ENCODE measurements at places on chromosomes 2 and 18.

GRCh38 chr2:136741471-136741870, 23.9 kb upstream of the THSD7B start:
- DNase-seq = no peak

DNA sequence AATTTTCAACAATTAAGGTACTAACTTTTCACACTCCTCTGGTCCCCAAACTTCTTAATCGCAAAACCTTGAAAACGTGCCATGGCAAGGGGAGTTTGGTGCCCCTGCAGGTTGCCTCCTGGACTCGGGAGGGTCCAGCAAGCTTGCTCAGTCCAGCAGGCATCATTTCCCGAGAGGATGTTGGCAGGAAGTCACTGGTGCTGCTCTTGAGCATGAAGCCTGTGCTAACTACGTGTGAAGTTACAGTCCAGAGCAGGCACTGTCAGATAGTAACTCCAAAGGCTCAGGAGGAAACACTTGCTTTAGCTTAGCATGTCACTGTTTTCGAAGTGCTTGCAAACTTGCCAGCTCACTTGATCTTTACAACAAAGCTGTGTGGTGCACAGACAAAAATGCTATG, 215.4 kb downstream of the MYCN start:
- no peak for DNase-seq

- no peak for DNase-seq
Observed at GRCh38 chr18:45876161-45876560, 50.7 kb downstream of the SIGLEC15 start.

- no peak for DNase-seq
Observed at GRCh38 chr2:106127282-106127771, 66.8 kb downstream of the UXS1 start.

DNA sequence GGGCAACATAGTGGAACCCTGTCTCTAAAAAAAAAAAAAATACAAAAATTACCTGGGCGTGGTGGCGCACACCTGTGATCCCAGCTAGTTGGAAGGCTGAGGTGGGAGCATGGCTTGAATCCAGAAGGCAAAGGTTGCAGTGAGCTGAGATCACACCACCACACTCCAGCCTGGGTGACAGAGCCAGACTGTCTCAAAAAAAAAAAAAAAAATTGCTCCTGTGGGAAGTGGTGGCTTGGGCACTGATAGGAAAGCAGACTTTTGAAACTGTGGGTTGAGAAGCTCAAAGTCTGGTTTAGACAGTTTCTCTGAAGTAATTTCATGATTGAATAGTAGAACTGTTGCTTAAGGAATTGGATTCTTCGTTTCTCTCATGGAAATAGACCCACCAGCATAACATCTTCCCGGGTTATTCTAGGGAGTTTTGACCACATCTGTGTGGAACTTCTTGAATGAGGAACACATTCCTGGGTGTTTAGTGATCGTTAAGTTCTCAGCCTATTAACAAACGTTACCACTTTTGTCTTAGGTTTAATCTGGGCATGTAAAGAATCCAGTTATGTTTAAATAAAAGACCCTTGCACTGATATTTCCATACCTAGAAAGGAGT, 33.5 kb downstream of the GRHL1 start:
- DNase-seq = no peak

DNA sequence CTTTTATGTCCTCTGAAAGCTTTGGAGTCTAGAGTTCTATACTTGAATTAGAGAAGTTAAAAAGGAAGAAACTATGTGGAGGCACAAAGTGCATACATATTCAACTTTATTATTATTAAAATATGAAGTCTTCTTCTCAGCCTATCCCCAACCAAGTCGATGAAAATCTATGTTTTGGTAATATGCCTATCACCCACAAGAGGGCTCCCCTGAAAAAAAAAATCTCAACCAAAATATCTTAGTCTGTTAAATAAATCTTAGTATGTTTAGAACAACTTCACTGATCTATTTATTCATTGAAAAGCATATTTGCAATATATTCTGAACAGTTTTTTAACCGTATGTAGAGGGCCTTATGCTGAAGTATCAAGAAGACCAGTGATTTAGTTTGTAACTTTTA, 804.5 kb downstream of the TDRD15 start:
- no peak for DNase-seq

GRCh38 chr2:68740400-68740914, 5.8 kb downstream of the ARHGAP25 start:
- peak; percentile 11 for DNase-seq

- DNase-seq = no peak
Observed at GRCh38 chr2:14517731-14518130, 114.8 kb upstream of the LRATD1 start.

- DNase-seq = no peak
Observed at GRCh38 chr18:43776997-43777396, 499.7 kb upstream of the SYT4 start.
